Astrocyte of the hippocampus (primary cell): ENCODE measurements at places on chromosomes 6 and 20.
A peak's percentile ranks its signal among the peaks of the same experiment; 100 is the strongest.

- DNase-seq = peak; percentile 11
Measured at GRCh38 chr6:21601932-21602390, 8.4 kb downstream of the SOX4 start.

GRCh38 chr6:22886650-22887581 is 317.6 kb downstream of the HDGFL1 start:
- DNase-seq = peak; percentile 86

DNA sequence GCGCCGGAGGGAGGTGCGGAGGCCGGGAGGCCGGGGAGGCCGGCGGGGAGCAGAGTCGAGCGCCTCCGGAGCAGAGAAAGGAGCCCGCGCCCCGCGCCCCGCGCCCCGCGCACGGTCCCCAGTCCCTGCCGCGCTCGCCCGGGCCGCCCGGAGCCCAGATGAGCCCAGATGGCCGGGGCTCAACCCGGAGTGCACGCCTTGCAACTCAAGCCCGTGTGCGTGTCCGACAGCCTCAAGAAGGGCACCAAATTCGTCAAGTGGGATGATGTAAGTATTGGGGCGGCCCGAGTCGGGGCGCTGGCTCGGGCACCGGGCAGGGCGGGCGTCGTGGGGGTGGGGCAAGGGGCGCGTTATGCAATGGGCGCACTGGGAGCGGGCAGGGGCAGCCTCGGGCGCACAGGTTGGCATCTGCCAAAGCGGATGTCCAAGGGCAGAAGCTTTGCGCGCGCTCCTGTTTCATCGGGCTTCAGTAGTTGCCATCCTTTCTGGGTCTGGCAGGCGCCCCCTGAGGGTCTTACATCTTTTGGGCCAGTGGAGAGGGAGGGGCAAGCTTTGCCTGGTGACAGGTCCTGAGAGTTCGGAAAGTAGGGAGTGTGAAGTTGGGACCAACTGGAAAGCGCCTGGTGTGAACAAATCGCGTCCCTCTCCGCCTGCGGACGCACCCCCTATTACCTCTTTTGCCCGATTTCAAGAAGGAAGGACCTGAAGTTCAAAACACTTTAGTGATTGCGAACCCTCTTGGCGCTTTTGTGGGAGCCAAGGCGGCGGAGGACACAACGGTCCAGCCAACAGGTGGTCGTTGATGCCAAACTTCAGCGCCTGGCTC is 631 bp downstream of the PLCB1 start:
- no peak for DNase-seq

DNA sequence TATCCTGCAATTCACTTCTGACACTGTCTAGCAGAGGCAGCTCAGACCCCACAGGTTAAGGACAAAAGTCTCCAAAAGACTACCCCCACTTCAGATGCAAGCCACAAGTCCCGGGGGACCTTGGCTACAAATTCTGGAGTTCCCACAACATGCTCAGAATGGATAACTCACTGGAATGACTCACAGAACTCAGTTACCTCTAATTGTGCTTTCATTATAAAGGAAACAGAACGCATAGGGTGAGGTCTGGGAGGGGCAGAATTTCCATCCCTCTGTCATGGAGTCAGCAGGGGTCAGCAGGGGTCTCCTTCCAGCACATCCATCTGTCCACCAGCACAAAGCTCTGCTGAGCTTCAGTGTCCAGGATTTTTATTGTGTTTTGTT is 184.2 kb downstream of the CDH4 start:
- peak; percentile 89 for DNase-seq

GRCh38 chr6:52739627-52740026 is 23.6 kb downstream of the GSTA2 start:
- no peak for DNase-seq

GRCh38 chr20:24448170-24448569 is 21.3 kb upstream of the SYNDIG1 start:
- DNase-seq = no peak

DNA sequence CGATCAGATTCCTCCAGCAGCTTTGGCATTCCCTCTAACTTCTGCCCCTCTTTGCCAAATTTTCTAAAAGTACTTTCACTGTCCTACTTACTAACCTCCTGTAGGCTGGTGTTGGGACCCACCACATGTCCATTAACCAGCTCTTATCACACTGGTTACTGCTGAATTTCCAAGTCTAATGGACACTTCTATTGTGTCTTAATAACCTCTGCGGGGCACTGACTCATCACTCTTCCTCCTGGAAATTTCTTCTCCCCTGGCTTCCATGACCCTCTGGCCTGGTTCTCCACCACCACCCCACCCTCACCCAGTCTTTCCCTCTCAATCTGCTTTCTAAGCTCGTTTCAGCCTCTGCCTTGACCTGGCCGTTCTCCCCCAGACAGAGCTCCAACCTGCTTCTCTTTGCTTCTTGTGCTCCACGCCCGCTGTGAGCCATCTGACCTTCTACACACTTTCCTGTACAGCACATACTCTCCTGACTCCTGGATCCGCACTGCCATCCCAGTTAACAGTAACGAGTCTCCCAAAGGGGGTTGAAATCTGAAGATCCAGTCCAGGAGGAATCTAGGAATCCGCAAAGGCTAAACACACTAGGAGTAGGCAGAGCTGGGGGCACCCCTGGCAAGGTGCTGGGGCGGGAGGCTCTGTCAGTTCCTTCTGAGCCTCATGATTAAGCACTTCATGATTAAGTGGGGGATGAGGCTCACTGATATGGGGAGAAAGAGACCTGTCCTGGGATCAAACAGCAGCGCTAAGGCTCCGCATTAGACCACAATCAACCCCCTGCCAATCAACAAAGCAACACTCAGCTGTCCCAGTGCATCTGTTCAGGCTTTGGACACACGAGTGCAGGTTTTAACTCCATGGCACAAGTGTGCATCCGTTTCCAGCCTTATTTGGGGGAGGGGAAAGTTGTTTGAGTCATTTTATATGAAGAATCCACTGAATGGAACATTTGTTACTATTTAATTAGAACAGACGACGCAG is 146.3 kb downstream of the LY86 start:
- no peak for DNase-seq

GRCh38 chr20:24991897-24992486 is 559 bp downstream of the APMAP start:
- DNase-seq = peak; percentile 45

GRCh38 chr20:38610521-38610920 is 8.9 kb downstream of the ARHGAP40 start:
- peak; percentile 32 for DNase-seq
